ENCODE measurements at places on chromosomes 3 and 15.

- no peaks in the 10 kb centered on the region for H3K36me3 ChIP-seq
- no peaks in the 10 kb centered on the region for H3K27me3 ChIP-seq
- H3K4me3 ChIP-seq: no peak overlapping the region
- H3K4me1 ChIP-seq: no peaks in the 10 kb centered on the region
- DNase-seq: no peak
Observed at GRCh38 chr15:80579611-80580010, 115.5 kb upstream of the ABHD17C start.

GRCh38 chr3:161291191-161291901, 70.2 kb downstream of the NMD3 start:
- no peak overlapping the region for H3K4me3 ChIP-seq
- no peak overlapping the region for H3K27ac ChIP-seq

DNA sequence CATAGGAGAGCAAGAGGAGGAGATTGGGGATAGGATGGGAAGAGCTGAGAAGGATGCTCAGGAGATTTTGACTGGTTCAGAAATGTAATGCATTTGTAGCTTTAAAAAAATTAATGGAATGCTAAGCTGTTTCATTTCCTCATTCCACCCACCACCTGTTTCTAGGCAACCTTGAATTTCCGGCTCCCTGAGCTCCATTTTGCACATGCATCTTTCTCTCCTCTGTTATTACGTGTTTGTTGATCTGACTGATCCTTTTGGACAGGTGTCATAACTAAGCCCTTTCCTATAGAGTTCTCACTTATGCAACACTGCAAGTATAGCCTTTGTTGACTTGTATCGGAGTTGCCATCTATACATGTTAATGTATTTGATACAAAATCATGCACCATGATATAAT, 4.3 kb downstream of the TMPRSS7 start:
- H3K4me1 ChIP-seq: no peaks in the 10 kb centered on the region
- H3K27me3 ChIP-seq: no peaks in the 10 kb centered on the region
- no peaks in the 10 kb centered on the region for H3K36me3 ChIP-seq

DNA sequence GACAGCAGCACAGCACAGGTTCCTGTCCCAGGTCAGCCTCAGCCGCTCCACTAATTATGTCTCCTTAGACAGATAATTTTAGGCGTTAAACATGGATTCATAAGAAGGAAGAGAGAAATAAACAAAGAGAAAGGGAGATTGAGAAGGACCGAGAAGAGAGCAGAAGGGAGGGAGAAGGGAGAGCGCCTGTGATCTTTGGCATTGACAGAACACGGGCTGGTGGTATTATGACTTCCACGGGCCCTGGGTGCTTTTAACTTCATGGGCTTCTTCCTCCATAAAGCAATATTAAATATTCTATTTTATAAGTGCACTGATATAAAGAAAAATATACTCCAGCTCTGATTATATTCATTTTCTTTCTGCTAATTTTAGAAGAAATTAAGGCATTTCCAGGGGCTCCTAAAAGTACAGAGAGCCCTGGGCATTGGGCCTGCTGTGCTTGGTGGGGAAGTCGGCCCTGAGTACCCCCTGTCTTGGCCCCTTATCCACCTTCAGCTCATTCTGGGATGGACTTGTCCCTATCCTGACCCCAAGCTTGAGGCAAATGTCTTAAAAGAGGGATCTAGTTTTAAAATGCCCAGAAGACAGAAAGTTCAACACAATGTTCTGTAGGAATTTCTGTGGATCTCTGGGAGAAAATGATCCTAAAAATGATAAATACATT, 135.3 kb downstream of the MEX3B start:
- H3K36me3 ChIP-seq: no peaks in the 10 kb centered on the region
- H3K4me1 ChIP-seq: peaks cover 16% of the 10 kb centered on the region
- H3K4me3 ChIP-seq: no peak overlapping the region
- no peak for DNase-seq

DNA sequence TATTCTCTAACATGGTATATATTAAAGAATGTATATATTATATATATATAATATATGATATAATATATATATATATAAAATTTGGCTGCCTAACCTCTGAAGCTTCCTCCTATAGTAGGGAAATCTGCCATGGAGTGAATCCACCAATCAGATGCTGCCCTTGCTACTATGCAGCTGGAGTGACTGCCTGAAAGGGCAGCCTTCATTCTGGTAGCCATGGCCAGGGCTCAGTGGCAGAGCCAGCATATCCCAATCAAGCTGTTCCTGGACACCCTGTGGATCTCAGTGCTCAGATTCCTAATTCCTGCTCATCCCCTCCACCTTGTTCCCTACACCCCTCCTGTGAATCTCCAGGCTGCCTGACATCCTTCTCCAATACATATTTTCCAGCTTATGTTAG, 2.2 kb upstream of the SH3GL3 start:
- H3K36me3 ChIP-seq: no peaks in the 10 kb centered on the region
- H3K4me3 ChIP-seq: no peak overlapping the region
- no peak for DNase-seq

DNA sequence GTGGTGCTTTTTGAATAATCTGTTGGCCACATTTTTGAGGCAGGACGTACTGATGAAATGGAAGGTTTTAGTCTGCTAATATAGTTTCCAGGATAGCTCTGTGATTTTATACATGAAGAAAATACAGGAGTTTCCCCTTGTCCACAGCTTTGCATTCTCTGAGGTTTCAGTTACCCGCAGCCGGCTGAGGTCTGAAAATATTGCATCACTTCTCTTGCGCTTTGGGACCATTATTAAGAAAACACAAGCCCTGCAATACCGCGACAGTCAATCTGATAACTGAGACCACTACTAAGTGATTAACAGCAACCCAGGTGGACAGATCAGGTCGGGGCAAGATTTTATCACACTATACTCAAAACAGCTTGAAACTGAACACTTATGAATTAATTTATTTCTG, 33.0 kb downstream of the BLM start:
- H3K4me3 ChIP-seq: no peak overlapping the region
- no peaks in the 10 kb centered on the region for H3K36me3 ChIP-seq
- no peak for DNase-seq

GRCh38 chr3:19596408-19596807, 337.6 kb downstream of the EFHB start:
- no peak overlapping the region for H3K27ac ChIP-seq
- H3K36me3 ChIP-seq: no peaks in the 10 kb centered on the region
- DNase-seq: no peak
- no peak overlapping the region for H3K4me3 ChIP-seq
- H3K4me1 ChIP-seq: no peaks in the 10 kb centered on the region

DNA sequence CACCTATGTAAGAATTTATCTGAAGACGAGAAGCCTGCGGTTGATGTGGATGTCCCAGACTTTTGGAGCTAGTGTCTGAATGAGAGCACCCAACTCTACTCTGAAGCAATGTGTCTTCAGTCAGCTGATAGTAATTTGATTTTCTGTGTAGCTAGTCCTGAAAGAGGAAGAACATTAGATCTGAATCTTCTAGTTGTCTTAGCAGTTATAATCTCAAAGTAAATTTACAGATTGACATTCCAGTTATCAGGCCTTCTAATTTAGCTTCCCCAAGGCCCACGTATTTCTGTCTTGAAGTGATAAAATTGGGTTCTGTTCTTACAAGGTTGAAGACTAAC, 1.5 kb downstream of the TCAIM start:
- H3K4me3 ChIP-seq: no peak overlapping the region
- no peaks in the 10 kb centered on the region for H3K4me1 ChIP-seq
- no peaks in the 10 kb centered on the region for H3K36me3 ChIP-seq

DNA sequence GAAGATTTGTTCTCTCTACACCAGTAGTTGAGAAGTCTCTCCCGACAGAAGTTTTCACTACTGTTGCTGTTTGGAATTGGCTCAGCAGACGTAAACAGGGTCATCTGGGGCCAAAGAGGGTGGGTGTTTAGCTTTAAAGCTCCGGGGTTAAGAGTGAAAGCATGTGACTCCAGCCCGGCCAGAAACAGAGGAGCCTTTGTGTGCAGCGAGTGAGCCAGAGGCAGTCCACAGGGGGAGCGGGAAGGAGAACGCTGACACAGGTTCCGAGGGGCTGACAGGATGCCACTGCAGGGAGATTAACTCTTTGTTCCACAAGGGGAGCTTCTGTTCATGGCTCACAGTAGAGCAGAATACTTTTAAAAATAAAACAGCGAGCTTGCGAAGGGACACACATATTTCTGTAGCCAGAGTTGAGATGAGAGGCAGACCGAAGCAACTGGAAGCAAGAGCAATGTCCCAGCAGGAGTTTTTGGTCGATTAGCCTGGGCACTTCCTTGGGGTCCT, 26.9 kb downstream of the BMF start:
- H3K4me1 ChIP-seq: peaks cover 8% of the 10 kb centered on the region
- peak; percentile 76 for DNase-seq
- H3K36me3 ChIP-seq: no peaks in the 10 kb centered on the region
- peak overlapping the region; percentile 23 for H3K27ac ChIP-seq
- H3K4me3 ChIP-seq: peak overlapping the region; percentile 30

DNA sequence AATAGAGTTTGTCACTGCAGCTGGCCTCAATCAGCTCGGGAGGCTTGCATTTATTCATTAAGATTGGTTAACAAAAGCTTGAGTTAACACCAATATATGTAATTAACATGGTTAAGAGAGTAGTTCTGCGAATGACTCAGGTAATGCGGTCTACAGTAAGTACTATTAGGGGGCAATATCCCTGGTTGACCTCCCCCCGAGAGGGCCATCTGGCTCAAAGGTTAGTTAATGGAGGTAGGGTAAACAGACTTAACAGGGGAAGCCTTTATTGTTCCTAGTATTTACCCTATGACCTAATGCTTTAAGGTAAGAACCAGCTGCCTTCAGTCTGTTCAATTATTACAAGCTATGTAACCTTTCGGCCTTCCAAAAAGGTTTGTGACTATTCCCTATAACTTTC, 403.3 kb upstream of the SGO1 start:
- H3K4me1 ChIP-seq: no peaks in the 10 kb centered on the region
- H3K36me3 ChIP-seq: no peaks in the 10 kb centered on the region
- no peak overlapping the region for H3K27ac ChIP-seq
- H3K4me3 ChIP-seq: no peak overlapping the region
- no peak for DNase-seq

DNA sequence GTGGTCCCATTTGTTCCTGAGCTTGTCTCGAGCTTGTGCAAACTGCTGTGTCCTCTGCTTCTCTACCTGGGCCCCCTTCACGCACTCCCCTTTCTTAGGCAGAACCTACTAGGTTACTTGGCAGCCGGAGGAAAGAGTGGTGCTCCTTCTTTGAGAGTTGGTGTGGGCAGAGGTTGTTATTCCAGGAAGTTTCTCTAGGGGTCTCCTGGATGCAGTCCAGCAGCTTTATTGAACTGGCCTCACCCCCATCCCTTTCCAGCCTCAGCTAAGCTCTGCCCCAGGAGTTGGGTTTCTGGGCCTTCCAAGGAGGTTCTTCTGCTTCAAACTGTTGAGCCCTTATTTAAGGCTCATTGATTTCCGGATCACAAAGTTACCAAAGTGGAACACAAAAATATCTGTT, 103.2 kb downstream of the C3orf70 start:
- no peaks in the 10 kb centered on the region for H3K36me3 ChIP-seq
- no peaks in the 10 kb centered on the region for H3K4me1 ChIP-seq
- no peak for DNase-seq

GRCh38 chr3:152252755-152253154, 16.0 kb upstream of the MBNL1 start:
- no peaks in the 10 kb centered on the region for H3K36me3 ChIP-seq
- no peak overlapping the region for H3K27ac ChIP-seq
- H3K4me3 ChIP-seq: no peak overlapping the region
- H3K4me1 ChIP-seq: no peaks in the 10 kb centered on the region
- DNase-seq: no peak

DNA sequence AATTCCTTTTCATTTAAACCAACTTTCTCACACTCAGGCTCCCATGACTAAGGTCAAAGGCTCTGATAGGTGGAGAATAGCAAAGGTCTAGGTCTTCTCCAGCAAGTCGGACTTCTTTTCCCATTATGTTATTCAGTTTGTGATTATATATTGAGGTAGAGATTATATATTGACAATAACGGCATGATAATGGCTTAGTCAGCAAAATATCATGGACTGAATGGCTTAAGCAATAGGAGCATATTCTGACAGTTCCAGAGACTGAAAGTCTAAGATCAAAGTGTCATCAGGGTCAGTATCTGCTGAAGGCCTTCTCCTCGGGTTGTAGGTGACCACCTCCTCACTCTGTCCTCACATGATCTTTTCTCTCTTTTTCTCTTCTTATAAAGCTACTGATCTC, 1251.4 kb downstream of the ROBO1 start:
- no peak overlapping the region for H3K4me3 ChIP-seq
- no peaks in the 10 kb centered on the region for H3K4me1 ChIP-seq
- no peak overlapping the region for H3K27ac ChIP-seq
- no peak for DNase-seq

- no peak overlapping the region for H3K27ac ChIP-seq
- H3K4me3 ChIP-seq: no peak overlapping the region
- no peaks in the 10 kb centered on the region for H3K36me3 ChIP-seq
- H3K4me1 ChIP-seq: peaks cover 14% of the 10 kb centered on the region
- H3K27me3 ChIP-seq: no peaks in the 10 kb centered on the region
- DNase-seq: peak; percentile 47
Observed at GRCh38 chr3:51622868-51623267, 48.2 kb upstream of the TEX264 start.
